Spleen (tissue), 13 donors: ENCODE measurements at places on chromosomes 13 and 19. TPM values are rescaled to one million over a fixed set of nuclear protein-coding genes. Genes with fewer than 3 reads are reported as not detected.

- no peak for DNase-seq
These were observed 26.0 kb upstream of the PABPC3 start for GRCh38 chr13:25069911-25070310.

GRCh38 chr19:19597809-19598306 is 20.6 kb downstream of the PBX4 start:
- DNase-seq = no peak

Gene ZNF682
- 14.2 TPM for polyA plus RNA-seq

- peak; percentile 93 for DNase-seq
These were observed 919 bp downstream of the VAV1 start for GRCh38 chr19:6773323-6773931.

DNA sequence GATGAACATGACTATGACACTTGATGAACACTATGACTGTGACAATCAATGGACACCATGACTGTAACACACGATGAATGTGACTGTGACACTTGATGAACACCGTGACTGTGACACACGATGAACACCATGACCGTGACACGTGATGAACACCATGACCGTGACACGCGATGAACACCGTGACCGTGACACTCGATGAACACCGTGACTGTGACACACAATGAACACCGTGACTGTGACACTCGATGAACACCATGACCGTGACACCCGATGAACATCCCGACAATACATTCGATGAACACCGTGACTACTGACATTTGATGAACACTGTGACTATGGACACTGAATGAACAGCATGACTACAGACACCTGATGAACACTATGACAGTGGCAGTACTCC is 30.9 kb downstream of the ZFR2 start:
- DNase-seq = no peak

Gene GIPC3
- 0.96 TPM for polyA plus RNA-seq

- no peak for DNase-seq
These were observed 2.8 kb downstream of the ADGRL1 start for GRCh38 chr19:14203177-14203576.

DNA sequence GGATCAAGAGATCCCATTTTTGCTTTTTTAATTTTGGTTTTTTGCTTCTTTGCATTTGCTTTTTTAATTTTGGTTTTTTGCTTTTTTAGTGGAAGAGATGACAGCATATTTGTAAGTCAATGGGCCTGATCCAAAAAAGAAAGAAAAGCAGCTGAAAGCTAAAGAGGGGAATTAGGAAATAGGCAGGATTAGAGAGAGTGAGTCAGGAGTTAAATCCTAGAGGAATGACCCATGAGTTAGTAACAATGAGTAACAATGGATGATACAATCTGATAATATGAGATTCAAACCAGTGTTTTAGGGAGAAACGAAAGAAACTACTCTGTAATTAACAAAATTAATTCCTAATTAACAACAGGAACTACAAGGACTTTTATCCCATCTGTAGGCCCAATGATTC is 111.2 kb upstream of the SGCG start:
- no peak for DNase-seq

DNA sequence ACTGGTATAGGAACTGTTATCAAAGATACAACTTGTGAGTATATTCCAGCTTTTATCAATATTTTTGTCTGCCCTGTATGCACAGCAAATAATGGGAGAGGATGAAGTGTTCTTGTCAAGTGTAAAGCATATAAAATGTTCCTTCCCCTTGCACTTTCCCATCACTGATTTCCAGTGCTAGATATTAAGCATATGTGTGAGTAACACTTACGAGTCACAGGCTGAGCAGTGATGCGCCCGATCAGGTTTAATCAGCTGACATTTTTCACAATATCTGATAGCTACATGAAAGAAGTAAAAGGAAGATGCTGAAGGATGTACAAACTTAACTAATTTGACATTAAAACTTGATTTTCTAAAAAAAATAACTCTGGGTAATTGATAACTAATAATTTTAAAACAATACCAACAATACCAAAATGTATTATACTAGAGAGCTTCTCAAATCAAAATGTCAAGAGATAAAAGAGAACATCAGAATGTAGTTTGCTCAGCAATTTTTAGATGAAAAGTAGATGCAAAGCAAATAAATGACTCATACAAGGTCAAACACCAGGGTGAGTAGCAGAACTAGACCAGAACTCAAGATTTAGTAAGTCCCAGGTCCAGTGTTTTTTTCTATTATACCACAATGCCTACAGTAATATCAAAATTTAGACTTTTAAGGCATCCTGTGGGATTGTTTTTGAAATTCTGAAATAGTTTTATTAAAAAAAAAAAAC is 56.4 kb downstream of the ZDHHC20 start:
- DNase-seq = no peak

- DNase-seq = no peak
These were observed 8.3 kb upstream of the ZNF653 start for GRCh38 chr19:11513946-11514345.

DNA sequence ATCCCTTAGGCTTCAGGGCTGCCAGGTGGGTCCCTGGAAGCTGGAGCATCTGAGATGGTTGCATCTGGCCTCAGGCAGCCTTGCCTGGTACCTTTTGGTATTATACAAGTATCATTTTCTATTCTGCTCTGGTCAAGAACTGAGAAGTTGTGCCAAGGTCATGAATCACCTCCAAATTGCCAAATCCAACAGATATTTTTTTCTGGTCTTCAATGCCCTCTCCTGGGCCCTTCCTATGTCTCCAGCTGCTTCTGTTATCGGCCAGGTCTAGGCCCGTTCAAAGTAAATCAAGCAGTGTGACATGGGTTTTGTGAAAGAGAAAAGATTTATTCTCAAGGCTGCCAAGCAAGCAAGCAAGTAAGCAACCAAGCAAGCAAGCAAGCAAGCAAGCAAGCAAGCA is 271.1 kb upstream of the MAB21L1 start:
- no peak for DNase-seq
